ENCODE measurements at places on chromosomes 12 and 14. TPM values are rescaled to one million over a fixed set of nuclear protein-coding genes. Genes with fewer than 3 reads are reported as not detected.

NFATC4 gene
- total RNA-seq = 32.8 TPM

FGD4 gene
- 61.6 TPM for total RNA-seq

TMTC1 gene
- 27.0 TPM for total RNA-seq

ESRRB gene
- total RNA-seq = 0.06 TPM

APOF gene
- not detected for total RNA-seq

KRT1 gene
- total RNA-seq = not detected

LGR5 gene
- total RNA-seq = 0.79 TPM

PPP4R4 gene
- not detected for total RNA-seq
